ENCODE measurements at places on chromosomes 1 and 21.

DNA sequence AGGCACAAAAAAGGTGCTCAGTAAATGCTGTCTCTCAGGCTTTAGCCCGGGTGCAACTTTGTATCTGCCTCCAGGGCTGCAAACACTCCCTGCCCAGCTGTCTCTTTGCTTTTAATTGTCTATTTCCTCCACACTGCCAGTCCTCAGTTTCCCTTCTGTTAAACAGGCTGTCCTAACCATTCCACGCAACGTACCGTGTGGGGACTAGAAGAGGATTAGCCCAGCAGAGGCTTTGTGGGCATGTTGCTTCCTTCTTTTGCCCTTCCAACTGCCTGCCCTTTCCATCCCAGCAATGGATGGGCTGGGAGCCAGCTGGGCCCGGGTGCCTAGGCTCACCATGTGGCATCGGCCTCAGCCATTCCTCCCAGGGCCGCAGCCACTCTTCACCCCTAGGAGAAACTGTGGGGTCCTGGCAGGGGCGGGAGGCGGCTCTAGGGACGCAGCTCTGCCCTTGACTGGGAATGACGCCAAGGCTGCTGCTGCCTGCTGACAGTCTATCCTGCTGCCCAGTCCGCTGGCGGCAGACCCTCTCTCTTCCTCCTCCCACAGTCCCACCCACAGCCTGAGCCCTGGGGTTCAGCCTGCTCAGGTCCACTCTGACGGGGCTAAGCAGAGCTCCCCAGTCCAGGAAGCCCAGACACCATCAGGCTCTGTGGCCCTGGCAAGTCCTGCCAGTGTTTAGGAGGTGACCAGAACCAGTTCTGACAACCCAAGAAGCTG is 40.6 kb upstream of the LRP8 start:
- no peak for DNase-seq

DNA sequence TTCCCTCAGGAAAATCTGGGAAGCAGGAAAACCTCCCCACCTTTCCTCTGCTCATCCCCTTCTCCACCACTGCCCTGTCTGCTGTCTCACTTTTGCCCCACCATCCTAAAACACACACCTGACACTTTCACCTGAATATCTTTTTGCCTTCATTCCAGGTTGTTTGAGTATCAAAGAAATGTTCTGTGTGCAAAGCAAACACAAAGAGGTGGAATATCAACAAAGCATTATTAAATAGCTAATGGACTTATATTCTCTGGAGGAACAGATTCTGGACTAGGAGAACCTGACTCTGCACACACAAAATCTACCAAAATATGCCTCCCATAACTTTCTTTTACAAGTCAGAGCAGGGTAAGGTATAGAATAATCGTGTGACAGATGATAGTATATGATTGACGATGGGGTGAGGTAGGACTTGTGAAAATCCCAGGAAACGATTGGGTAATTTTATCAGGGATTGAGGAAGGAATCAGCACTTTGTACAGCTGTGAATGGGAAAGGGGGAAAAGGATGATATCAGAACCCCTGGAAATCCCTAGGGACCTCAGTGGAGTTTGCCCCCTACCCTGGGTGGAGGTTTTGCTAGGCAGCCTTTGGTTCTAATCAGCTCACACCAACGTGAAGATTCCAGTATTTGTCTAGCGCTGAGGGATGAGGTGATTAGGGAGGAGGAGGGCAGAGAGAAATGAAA is 87.7 kb downstream of the PROX1 start:
- DNase-seq: no peak

GRCh38 chr1:161962091-161962887 is 61.4 kb downstream of the OLFML2B start:
- DNase-seq: peak; percentile 41

DNA sequence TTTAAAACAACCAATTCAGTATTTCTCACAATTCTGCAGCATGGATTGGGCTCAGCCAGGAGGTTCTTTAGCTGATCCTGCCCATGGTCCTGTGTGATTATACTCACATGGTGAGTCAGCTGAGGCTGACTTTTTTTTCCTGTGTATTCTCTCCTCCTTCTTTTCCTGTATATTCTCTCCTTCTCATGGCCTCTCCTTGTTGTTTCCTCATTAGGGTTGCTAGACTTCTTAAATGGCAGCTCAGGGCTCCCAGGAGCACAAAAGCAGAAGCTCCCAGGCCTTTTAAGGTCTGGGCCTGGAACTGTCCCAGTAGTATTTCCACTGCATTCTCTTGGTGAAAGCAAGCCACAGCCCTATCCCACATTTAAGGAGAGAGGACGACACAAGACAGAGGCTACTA is 26.8 kb downstream of the VANGL1 start:
- DNase-seq: no peak

GRCh38 chr21:14229399-14229798 is 13.4 kb downstream of the RBM11 start:
- no peak for DNase-seq

GRCh38 chr1:69994241-69994640 is 211.1 kb downstream of the LRRC40 start:
- DNase-seq: no peak

- no peak for DNase-seq
Measured at GRCh38 chr1:153553830-153554541, 4.9 kb upstream of the S100A3 start.

GRCh38 chr1:12035312-12035711 is 16.0 kb downstream of the MIIP start:
- no peak for DNase-seq

Data from GM12891 (cell line).